ENCODE measurements at places on chromosomes 5 and 9. TPM values are rescaled to one million over a fixed set of nuclear protein-coding genes. Genes with fewer than 3 reads are reported as not detected.

The GHR gene
- total RNA-seq, result not detected

The SLC1A1 gene
- total RNA-seq, result 2.6 TPM

The NHP2 gene
- 280 TPM for total RNA-seq

The HTR1A gene
- total RNA-seq, result not detected

The OBP2B gene
- total RNA-seq, result not detected

The SLC6A19 gene
- 1.0 TPM for total RNA-seq

The ECSCR gene
- total RNA-seq, result 6.3 TPM

The CDH9 gene
- not detected for total RNA-seq

The RLN1 gene
- total RNA-seq, result 0.31 TPM
